ENCODE measurements at places on chromosomes 4 and X.
A peak's percentile ranks its signal among the peaks of the same experiment; 100 is the strongest.

GRCh38 chr4:139665079-139665689 is 435 bp upstream of the MGST2 start:
- no peak for DNase-seq

DNA sequence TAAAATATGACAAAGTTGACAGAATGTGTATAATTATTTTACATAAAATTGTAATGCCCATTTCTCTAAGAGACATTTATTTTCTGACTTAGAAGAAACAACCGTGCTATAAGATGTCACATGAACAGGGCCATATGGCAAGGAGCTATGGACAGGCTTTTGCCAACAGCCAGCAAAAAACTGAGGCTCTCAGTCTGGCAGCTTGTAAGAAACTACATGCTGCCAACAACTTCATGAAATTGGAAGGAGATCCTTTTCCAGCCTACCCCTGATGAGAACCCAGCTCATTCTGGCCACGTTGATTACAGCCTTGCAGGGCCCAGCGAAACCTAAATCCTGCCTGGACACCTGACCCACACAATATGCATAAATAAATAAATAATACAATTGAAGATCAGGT is 250.3 kb upstream of the ARSJ start:
- DNase-seq: no peak

DNA sequence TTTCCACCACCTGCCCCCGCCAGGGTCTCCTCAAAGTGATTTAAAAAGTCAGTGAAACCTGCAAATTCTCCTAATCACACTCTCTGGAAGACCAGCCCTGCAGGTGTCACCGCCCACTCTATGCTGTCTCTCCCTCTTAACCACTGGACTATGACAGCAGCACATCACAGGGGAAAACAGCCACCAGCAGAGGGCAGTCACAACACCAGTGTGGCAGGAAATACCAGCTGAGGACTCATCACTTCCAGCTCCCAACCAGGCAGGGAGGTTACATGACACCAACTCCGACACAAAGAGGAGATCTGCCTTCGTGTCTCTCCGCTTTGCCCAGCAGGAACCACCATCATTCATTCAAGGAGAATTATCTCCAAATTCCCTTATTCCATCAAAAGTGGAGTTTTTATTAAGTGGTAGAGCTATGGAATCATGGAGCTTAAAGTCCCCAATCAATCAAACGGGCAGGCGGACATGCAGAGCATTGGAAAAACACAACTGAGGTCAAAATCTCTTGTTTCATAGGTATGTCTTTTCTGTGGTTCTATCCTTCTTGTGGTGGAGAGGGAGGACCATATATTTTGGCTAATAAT is 91.3 kb downstream of the NSUN7 start:
- peak; percentile 93 for DNase-seq

DNA sequence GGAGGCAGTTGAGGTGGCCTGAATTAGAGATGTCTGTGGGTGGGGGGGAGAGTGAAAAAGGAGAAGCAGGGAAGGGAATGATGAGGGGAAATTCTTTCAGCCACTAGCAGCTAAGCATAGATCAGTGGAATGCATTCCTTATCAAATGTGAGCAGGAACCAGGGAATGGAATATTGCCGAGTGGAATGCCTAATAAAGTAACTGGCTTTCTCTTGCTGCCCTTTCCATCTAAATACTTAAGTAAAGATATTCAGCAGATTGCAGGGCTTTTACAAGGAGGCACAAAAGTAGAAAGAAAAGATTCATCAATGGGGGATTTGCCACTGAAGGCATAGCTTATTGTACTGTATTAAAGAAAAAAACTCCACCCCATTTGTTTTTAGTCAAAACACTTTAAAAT is 263.0 kb upstream of the RPS6KA3 start:
- no peak for DNase-seq

DNA sequence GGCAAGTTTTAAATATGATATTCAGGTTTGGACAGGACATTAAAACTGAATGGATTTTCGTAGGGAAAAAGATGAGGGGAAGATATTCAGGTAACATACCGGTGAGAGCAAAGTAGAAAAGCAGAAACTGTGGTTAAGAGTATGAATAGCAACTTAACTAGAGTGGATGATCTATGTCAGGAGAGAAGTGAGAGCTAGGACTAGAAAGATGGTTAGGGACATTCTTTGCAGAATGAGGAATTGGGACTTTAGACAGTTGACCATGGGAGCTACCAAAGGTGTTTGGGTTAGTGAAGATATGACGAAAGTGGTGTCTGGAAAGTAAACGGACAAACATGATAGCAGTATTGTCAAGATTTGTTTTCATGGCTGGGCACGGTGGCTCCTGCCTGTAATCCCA is 45.2 kb downstream of the ANXA5 start:
- no peak for DNase-seq

DNA sequence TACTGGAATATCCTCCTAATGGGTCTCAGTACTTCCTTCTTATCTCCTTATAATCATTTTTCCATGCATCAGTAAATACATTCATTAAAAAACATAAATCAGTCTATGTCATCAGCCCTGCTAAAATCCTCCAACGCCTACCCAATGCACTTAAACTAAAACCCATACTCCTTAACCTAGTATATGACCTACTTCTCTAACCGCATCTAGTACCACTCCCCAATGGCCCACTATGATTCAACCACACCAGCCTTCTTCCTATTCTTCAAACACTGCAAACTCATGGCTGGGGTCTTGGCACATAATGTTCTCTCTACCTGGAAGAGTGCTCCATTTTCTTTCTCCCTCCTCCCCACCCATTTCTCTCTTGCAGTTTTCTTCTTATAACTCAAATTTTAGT is 18.7 kb downstream of the TEC start:
- no peak for DNase-seq

DNA sequence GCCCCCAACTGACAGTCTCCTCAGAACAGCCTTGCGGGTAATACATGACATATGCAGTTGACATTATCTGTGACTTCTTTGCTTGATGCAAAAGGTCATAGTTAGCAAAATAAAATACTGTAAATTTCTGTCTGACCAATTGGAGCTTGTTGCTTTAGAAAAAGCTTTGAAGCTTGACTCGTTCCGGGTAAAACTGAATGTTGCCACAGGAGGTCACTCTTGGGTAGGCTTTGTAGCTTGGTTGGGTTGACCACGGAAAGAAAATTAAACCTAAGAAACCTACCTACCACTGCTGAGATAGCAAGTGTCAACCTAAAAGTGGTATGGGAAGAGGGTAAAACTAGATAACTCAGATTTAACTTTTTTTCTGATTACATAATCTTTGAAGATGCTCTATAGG is 23.2 kb downstream of the PRPS2 start:
- DNase-seq: no peak

DNA sequence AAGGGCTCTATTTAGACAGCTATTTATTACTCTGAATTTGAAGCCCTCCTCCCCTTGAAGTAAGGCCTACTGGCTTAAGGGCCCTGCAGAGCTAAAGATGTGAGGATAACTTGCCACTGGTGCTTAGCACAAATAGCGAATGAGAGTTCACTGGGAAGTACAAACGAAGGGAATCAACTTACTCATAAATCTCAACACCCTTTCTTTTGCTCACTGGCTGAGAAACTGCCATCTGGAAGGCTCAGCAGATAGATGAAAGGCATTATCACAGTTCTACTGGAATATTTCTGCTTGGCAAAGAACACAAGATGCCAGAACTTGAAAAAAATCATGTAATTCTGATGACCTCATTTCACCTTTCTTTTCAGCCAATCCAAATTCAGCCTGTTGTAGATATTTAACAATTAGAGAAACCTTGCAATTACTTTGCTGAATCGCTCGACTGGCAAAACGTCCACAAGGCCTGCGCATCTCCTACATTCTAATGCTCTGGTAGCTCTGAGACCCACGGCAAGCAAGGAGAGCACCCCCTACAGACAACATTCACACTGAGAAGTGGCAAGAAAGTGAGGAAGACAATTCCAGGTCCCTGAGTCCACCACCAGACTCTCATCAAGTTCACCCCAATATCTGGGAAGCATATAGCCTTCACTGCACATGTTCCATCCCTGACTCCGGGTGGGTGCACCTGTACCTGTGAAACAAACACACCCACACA is 27.5 kb downstream of the TSPAN5 start:
- no peak for DNase-seq

- peak; percentile 64 for DNase-seq
Observed at GRCh38 chr4:118850488-118851173, 14.7 kb upstream of the SEC24D start.

DNA sequence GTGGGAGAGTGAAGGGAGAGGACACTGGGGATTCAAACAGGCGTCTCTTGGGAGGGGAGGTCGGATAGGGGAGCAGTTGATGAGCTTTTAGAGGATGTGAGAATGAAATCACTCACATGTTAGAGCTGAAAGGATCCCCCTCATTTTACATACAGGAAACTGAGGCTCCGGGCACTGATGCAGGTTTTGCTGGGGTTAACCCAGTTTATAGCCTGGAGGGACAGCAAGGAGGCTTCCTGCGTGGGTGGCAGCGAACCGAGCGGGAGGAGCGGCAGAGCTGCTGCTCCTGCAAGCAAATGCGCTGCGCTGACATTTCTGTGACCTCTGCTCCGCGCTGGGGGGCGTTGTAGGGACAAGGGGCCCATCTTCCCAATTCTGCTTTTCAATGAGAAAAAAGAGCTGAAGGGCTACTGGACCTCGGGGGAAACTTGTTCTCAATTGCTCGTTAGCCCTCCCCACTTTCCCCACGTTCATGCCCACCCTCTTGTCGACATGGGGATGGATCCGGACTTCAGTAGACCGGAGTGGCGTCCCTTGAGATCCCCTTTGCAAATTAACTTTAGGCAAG is 1.2 kb upstream of the NEUROG2 start:
- DNase-seq: no peak

- peak; percentile 17 for DNase-seq
Observed at GRCh38 chr4:32025851-32026459, 1305.8 kb downstream of the PCDH7 start.

DNA sequence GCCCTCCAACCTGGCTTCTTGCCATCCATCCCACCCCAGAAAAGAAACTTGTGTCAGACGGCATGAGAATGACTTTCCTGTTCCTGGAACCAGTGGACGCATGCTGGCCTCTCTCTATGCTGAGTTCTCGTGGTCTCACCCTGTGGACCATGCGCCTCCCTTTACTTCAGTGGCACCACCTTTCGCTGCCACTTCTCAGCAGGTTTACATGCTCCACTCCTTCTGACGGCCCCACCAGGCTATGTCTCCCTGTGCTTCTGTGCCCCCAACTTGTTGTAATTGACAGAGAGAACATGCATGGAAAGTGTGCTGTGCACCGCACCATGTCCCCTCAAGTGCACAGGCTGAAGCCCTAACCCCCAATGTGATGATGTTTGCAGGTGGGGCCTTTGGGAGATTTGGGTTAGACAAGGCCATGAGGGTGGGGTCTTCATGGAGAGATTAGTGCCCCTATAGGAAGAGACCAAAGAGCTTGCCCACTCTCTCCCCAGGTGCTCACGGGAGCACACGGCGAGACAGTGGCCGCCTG is 3.1 kb upstream of the PPP2R2C start:
- DNase-seq: no peak

GRCh38 chrX:118521435-118521834 is 25.8 kb downstream of the DOCK11 start:
- DNase-seq: no peak

DNA sequence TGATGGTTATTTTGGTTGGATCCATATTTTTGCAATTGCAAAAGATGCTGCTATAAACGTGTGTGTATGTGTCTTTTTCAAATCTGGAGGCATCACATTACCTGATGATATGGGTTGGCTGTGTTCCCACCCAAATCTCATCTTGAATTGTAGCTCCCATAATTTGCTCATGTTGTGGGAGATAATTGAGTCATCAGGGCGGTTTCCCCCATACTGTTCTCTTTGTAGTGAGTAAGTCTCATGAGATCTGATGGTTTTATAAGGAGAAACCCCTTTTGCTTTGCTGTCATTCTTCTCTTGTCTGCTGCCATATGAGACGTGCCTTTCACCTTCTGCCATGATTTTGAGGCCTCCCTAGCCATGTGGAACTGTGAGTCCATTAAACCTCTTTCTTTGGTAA is 33.4 kb downstream of the APOOL start:
- no peak for DNase-seq

DNA sequence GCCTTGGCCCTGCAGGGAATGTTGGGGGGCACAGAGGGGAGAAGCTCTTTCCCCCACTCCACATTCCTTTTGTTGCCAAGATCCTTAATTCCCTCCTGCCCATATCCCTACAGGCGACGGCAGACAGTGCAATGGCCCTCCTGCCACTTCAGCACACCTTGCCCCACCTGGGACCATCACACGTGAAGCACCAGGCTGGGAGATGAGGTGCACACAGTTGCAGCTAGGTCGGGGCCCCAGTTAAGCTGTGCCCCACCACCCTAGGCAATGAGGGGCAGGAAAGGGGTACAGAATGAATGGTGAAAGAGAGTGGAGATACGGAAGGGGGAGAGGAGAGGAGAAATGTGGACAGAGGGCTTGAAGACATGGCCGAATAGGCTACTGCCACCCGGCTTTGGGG is 26.2 kb downstream of the NALF2 start:
- DNase-seq: no peak

GRCh38 chr4:212438-213188 is 88.3 kb downstream of the ZNF718 start:
- DNase-seq: peak; percentile 92

DNA sequence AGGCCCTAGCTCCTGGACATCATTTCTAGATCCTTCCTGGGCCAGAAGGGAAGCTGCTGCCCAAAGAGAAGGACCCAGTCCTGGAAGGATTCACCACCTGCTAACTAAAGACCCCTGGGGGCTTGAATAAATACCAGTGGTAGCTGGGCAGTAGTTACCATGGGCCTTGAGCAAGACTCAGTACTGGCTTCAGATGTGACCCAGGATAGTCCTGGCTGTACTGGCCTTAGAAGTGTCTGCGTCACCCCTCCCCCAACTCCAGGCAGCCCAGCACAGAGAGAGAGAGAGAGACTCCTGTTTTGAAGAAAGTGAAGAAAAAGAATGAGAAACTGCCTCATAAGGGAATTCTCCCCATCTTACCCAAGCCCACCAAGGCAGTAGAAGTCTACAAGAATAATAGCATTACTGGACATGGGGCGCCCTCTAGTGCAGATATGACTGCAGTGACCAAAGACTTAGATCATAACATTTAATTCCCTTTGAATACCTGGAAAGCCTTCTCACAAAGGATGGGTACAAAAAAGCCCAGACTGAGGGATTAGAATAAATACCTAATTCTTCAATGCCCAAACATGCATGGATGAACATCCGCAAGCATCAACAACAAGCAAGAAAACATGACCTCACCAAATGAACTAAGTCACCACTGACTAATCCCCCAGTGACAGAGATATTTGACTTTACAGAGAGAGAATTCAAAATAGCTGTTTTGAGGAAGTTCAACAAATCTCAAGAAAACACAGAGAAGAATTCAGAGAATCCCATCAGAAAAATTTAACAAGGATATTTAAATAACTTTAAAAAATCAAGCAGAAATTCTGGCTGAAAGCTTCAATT is 171.8 kb downstream of the HNRNPD start:
- DNase-seq: peak; percentile 25

All from iPS DF 19.7 (cell line).